Epithelial cell of proximal tubule (primary cell): ENCODE measurements at places on chromosomes 16 and 17. TPM values are rescaled to one million over a fixed set of nuclear protein-coding genes. Genes with fewer than 3 reads are reported as not detected.

- no peak for DNase-seq
Observed at GRCh38 chr16:80614908-80615671, 74.3 kb downstream of the DYNLRB2 start.

DNA sequence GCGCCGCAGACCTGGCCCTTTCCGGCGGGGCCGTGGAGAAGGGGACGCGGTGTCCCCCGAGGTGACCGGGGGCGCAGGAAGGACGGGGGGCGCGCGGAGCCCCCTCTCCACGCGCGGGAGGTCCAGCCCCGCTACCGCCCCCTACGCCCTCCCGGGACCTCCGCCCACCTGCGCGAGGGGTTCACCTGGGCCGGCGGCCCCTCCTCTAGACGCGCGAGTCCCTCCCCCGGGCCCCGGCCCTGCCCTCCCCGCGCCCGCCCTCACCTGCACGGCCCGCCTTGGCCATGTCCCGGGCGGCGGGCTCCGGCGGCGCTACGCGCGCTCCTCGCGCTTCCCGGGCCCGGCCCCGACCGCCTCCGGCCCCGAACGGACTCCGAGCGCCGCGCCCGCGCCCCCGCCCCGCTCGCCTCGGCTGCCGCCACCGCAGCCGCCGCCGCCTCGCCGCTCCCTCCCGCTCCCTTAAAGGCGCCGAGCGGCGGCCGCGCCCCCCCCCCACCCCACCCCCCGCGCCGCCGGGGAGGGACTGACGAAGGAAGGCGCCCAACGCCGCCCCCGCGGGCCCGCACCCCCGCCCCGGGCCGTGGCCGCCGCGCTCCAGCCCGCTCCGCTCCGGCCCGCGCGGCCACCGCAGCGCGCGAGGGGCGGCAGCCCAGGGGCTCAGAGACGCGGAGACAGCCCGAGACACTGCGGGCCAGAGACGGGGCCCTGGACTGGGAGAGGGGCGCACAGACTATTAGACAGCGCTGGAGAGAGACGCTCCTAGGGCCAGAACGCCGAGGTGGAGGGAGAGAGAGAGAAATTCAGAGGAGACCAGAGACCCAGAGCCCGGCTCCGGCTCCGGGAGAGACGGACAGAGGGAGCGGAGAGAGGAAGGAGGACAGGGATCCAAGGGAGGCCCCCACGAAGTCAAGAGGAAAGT lies at the start of gene PITPNM3:
Gene PITPNM3 (minus strand): TSS at position 435 of the 919 bp plus-strand sequence. CDS start 149 bp downstream, at position 286.
- DNase-seq: no peak

GRCh38 chr17:59028328-59028727 lies 78.4 kb downstream of the TRIM37 start:
- no peak for DNase-seq

The EVI2A gene
- total RNA-seq: 0.29 TPM in 1 of 2 replicates, not detected in the other

The CUEDC1 gene
- total RNA-seq: 14.4 and 14.5 TPM in 2 replicates
